Right renal pelvis (tissue), 4 donors: ENCODE measurements at places on chromosomes 6 and 20. TPM values are rescaled to one million over a fixed set of nuclear protein-coding genes. Genes with fewer than 3 reads are reported as not detected.

The PMEPA1 gene
- polyA plus RNA-seq, result 22.4 TPM

- no peak for DNase-seq
Observed at GRCh38 chr6:132728616-132729015, 14.8 kb upstream of the VNN1 start.

DNA sequence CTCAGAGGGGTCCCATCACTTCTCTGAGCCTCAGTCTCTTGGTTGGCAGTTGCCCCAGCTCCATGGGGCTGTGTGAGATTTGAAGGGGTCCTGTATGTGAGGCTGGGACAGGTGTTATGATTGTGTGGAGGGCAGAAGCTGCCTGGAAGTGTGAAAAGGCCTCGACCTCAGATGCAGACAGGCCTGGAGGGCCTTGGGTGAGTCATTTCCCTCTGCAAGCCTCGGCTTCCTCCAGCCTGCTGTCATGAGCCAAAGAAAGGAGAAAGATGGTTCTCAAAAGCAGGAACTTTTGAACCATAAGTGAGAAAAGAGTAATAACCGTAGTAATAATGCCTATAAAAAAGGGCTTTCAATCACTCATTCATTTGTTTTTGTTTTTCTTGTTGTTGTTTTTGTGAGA is 37.5 kb downstream of the SNAI1 start:
- DNase-seq, result no peak

- DNase-seq, result no peak
Observed at GRCh38 chr6:30007132-30007764, 53.8 kb upstream of the POLR1H start.

DNA sequence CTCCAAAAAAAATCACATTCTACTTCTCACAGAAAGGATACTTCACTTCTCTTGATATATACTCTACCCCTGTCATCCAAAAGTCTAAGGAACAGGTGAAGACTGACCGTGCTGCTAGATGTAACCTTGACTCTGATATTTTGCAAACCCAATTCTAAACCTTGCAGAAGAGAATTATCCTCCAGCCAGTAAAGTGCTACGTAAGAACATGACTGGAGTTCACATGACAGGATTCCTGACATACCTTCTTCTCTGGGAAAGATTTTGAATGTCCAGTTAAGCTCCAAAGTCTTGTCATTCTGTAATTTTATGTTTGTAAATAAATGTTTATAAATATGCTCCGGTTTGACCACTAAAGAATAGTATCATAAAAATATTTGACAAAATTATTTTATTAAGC is 35.8 kb downstream of the BTBD9 start:
- DNase-seq, result no peak

DNA sequence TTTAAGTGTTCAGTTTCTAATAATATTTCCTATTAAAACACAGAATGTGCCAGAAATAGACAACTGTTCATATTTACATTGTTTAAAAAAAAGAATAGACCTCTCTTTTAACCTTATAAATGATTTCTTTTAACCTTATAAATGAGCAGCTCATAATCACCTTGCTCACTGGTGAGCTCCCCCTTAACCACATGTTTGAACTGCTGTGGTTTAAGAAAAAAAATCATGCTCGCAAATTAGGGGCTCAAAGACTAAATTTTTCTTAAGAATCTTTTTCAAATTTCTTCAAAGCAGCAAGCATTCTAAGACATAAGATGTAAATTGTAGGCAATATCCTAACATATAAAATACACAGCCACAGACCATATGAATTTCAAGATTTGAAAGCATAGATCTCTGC is 32.8 kb downstream of the FAM8A1 start:
- DNase-seq, result no peak
